Stimulated activated CD4-positive, alpha-beta T cell treated with anti-CD3 and anti-CD28 coated beads, Interleukin-4, amount 100 ng/mL, for 24 hours (primary cell): ENCODE measurements at places on chromosomes 12 and 14.
A peak's percentile ranks its signal among the peaks of the same experiment; 100 is the strongest.

- DNase-seq: no peak
Observed at GRCh38 chr14:60815371-60815770, 80.8 kb downstream of the MNAT1 start.

DNA sequence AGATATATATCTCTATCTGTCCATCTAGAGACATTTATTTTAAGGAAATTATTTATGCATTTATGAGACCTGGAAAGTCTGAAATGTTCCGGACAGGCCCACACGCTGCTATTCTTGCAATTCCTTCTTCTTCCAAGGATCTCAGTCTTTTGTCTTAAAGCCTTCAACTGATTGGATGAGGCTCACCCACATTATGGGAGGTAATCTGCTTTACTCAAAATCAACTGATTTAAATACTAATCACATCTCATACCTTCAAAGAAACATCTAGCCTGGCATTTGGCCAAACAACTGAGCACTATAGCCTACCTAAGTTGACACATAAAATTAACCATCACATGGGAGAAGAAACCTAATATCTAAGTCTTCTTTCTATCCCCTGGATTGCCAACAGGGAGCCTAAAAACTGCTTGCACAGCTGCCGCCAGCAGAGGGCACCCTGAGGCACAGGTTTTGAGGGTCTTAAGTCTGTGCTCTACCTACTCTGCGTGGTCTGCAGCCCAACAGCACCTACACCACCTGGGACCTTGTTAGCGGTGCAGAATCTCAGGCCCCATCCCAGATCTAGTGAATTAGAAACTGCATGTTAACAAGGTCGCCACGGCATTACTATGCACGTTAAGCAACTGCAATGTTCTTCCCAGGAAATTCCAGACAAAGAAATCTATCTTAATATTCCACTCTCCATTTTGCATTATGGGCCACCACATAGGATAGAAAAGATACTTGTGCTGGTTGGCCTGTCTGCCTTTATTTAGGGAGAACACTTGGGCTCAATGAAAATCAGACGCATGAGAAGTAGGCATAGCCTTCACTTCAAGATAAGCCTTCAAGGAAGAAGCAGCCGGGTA, 249.7 kb downstream of the FOXG1 start:
- no peak for DNase-seq

GRCh38 chr14:75123991-75124390, 2.9 kb downstream of the NEK9 start:
- DNase-seq: peak; percentile 36

DNA sequence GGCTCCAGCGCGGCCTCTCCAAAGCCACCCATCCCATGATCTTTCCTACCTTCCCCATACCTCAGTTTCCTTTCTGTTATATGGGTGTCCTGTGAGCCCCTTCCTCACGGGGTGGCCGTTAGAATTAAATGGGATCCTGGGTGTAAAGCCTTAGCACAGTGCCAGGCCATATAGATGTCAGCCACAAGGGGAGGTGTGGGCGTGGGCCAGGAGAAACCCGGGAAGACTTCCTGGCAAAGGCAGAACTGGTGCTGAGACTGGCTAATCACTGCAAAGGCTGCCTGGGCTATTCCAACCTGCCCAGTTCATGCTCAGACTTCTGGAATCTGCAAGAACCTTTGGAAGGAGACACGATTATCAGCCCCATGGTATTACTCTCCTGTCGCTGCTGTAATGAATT, 11.0 kb upstream of the NCOR2 start:
- DNase-seq: no peak

DNA sequence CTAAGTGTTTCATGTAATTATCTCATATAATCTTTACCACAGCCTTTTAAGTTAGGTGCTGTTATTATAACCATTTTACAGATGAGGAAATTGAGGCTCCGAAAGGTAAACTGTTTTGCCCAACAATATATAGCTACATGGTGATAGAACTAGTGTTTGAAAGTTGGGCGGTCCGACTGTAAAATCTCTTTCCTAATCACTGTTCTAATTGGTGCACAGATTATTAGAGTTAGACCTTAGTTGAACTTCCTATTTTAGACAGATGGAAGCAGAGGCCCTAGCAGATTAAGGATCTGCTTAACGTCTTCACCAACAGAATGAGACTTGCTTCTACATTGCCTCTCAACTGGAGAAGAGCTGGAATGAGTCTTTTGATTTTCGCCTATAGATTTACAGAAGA, 30.0 kb upstream of the DUSP6 start:
- DNase-seq: no peak

DNA sequence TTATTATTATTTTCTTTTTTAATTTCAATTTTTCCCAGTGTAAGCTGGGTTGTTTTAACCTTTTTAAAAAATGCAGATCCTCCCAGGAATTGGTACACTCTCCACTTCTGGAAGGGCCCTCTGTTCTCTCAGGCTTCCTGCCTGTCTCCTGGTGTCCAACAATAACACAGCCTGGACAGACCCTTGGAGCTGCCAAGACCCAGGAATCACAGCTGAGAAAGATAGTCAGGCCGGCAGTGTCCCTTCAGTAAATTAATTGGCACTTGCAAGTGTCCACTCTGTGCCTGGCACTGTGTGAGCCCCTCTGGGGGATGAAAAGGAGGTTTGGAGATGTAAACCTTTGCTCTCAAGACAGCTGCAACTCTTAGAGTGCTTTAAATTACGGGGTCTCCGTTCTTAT, 113.3 kb downstream of the SMOC1 start:
- no peak for DNase-seq

- peak; percentile 68 for DNase-seq
Observed at GRCh38 chr12:68641138-68641537, 30.4 kb downstream of the RAP1B start.

DNA sequence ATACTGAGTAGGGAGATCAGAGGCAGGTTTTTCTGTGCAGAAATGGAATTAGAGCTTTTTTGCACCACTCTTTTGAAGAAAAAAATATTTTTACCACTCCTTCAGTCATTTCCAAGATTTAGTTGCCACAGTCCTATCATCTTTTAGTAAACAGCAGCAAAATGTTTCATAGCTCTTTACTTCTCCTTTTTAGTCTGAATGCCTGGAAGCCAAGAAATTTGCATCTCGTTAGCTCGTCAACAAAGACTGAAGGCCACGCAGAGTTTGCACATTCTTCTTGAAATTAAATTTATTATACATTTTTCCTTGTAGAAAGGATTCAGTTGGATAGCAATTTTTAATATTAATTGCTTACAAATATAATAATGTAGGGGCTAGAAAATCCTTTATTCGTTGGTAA, 544.5 kb upstream of the ATP2B1 start:
- DNase-seq: no peak

DNA sequence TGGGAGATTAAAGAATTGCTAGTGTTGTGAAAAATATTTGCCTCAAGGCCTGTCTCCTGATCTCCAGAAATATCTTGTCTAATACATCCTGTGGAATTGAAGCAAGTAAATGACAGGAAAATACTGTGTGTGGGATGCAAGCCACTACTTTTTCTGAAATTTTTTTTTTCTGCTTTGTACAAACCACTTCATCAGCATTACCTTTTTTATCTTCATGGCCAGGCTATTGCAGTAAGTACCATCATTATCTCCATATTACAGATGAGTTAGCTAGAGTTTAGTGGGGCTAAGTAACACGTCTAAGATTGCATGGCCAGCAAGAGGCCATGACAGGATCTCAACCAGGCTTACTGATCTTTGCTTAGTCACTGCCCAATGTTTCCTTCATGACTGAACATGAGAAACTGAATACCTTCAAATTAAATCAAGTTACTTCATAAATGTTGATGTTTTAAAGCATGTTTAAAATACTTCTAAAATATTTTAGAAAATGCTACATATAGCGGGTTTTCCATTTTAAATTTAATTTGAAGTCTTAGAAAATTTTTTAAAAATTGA, 273.7 kb downstream of the SLC6A15 start:
- no peak for DNase-seq

GRCh38 chr14:72420749-72421474, 473.0 kb downstream of the DPF3 start:
- peak; percentile 73 for DNase-seq

GRCh38 chr12:6443361-6443983, 1.3 kb upstream of the CD27 start:
- peak; percentile 70 for DNase-seq

- DNase-seq: no peak
Observed at GRCh38 chr12:121770813-121771625, 22.5 kb downstream of the RHOF start.

GRCh38 chr12:18108611-18109010, 18.6 kb upstream of the RERGL start:
- no peak for DNase-seq

- DNase-seq: no peak
Observed at GRCh38 chr12:131471946-131472732, 238.8 kb upstream of the SFSWAP start.

- DNase-seq: no peak
Observed at GRCh38 chr12:93032758-93033157, 103.7 kb upstream of the EEA1 start.

DNA sequence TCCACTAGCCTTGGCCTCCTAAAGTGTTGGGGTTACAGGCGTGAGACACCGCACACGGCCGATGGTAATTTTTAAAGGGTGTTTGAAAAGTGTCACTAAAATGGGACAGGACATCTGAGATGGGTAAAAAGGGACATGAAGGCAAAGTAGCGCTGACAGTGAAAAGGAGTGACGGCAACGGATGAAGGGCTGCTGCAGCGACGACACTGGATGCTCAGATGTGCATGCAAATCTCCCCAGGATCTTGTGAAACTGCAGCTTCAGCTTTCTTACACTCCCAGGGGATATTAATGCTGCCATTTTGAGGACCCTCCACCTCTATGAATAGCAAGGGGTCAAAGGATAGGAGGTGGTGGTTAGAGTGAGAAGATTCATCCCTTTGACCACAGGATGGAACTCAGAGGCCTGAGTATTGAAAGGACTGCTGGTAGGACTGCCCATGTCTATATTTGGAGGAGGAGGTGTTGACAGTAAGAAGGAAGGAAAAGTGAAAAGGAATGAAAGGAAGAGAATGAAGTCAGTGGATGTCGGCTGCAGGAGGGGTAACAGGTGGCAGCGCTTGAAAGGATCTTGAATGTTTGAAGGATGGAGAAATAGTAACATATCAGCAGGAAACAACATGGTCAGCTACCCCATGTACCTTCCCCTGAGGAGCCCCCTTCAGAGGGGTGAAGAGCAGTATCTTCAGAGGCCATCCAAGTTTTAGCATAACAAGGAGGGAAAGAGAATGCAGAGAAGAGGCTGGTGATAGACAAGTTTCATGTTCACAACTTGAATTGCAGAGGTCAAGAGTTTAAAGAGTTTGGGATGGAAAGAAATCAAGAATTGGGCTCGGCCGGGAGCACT, 37.1 kb downstream of the CLIP1 start:
- no peak for DNase-seq

- DNase-seq: no peak
Observed at GRCh38 chr14:99030454-99030853, 241.5 kb downstream of the BCL11B start.

DNA sequence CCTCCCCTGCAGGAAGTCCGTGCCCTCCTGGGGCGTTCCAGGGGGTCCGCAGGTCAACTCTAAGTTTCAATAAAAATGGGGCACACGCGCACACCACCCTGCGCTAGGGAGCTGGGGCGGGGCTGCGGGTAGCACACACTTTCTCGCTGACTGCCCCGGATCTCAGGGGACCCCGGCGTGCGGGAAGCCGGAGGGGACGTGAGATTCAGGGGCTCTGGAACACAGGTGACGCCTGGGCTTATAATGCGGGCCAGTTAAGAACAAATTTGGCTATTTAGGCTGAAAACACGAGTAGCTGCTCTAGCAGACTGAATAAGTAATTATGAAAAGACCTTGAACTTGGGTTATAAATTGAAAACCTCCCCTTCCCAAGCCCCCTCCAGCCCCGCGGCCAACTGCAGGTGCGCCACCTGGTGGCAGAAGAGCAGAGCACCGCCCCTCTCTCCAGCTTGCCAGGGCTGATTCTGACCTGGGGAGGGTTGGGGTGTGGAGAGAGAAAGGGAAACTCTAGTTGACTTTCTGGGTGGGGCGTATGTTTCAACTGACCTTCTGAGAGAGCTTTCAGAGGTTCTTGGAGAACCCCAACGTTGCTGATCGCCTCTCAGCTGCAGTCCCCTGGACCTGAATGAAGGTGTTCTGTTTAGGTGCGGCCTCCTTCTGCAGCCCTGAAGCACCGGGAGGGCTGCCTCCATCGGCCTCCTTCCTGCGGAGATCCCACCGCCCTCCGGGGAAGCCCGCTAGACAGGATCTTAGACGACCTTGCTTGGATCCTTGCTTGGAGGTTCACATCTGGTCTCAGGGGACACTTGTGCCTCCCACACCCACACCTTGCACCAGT, 118.4 kb upstream of the EVL start:
- peak; percentile 56 for DNase-seq

GRCh38 chr12:48832321-48833060, 14.2 kb downstream of the CACNB3 start:
- DNase-seq: no peak

GRCh38 chr12:121114019-121114639, 18.5 kb upstream of the P2RX7 start:
- no peak for DNase-seq

DNA sequence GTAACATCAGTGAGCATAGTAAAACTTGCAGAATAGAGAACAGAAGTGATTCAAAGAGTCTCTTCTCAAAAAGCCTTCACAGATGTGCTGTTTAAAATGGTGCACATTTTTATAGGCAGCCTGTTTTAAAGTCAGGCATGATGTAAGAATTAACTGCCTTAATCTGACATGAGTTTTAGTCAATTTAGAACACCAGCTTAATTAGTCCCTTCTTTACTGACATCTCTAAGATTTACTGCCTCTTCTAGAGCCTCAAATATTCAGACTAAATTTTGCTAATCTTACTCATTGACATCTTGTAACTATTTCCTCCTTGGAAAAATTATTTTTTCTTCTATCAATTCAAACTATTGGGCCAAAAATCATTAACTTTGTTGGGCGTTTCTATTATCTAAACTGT, 782.5 kb downstream of the C12orf50 start:
- no peak for DNase-seq

GRCh38 chr12:63821781-63822251, 22.7 kb upstream of the SRGAP1 start:
- no peak for DNase-seq

- DNase-seq: no peak
Observed at GRCh38 chr14:99093532-99094517, 178.2 kb downstream of the BCL11B start.

DNA sequence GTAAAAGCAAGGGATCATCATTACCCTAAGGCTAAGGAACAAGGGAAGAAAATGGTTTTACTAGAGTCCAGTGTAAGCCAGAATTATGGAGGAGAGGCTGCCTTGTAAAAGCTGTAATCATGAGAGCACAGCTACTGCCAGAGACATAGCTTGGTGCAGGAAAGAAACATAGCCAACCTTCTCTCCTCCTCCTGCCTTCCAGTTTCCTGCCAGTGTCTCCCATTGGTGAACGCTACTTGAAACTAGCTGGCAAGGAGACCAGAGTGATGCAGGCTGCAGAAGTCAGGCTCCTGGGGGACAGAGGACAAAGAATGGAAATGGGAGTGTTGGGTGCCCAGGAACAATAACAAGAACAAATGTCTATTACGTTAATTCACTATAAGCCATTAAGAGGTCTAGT, 158.5 kb downstream of the NELL2 start:
- DNase-seq: no peak
